ENCODE measurements at places on chromosomes 4 and X. TPM values are rescaled to one million over a fixed set of nuclear protein-coding genes. Genes with fewer than 3 reads are reported as not detected.
A peak's percentile ranks its signal among the peaks of the same experiment; 100 is the strongest.

- peaks cover 25% of the 10 kb centered on the region for H3K4me1 ChIP-seq
- DNase-seq, result no peak
- no peak overlapping the region for H3K27ac ChIP-seq
- H3K4me3 ChIP-seq, result no peak overlapping the region
Observed at GRCh38 chrX:68833448-68833805, 4.6 kb downstream of the EFNB1 start.

DNA sequence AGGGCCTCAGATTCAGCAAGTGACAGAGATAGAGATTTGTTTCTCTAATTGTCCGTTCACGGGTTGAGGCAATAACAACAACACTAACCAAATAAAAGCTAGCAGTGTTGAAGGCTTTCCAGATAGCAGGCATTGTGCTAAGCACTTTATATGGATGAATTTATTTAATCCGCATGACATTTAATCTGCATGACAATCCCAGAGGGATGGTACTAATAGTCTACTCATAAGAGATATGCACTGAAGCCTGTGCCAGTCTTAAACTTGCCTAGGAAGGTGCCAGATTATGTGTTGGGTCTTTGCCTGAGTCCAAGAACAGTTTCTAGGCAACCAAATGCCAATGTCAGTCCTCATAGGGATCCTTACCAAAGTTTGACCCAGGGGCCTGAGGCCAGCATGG, 37.7 kb upstream of the FAT1 start:
- no peak overlapping the region for H3K4me3 ChIP-seq
- DNase-seq, result no peak
- H3K27ac ChIP-seq, result no peak overlapping the region
- no peaks in the 10 kb centered on the region for H3K36me3 ChIP-seq
- H3K27me3 ChIP-seq, result no peaks in the 10 kb centered on the region

- DNase-seq, result no peak
- no peaks in the 10 kb centered on the region for H3K27me3 ChIP-seq
- H3K36me3 ChIP-seq, result no peaks in the 10 kb centered on the region
- no peak overlapping the region for H3K4me3 ChIP-seq
- H3K27ac ChIP-seq, result no peak overlapping the region
Observed at GRCh38 chr4:141909541-141909940, 273.2 kb downstream of the IL15 start.

DNA sequence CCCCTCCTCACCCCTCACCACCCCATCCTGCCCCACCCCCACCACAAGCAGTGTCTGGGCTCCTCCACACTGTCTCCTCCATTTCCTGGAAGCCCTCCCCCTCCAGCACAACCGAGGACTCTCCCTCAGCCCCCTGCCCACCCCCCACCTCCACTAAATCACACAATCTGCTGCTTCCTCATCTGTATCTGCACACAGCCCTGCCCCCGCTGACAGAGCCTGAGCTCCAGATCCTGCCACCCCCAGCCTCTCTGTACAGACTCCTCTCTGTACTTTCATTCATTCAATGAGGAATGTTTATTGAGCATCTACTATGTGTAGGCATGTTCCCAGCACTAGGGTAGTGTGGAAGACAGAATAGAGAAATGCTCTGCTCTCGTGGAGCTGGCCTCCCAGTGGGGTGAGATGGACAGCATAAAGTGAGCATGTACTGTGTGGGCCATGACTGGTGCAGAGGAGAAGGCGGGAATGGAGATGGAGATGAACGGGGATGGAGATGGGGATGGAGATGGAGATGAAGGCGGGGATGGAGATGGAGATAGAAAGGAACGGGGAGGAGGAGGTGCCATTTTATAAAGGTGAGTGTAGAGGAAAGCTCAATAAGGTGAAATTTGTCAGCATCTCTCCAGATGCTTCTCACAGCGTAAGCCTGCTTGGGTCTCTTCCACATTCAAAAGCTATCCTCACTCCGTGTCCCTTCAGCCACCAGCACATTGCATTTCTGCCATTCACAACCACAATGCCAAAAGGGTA, 2.5 kb upstream of the PPP2R2C start:
- no peaks in the 10 kb centered on the region for H3K4me1 ChIP-seq
- no peak overlapping the region for H3K4me3 ChIP-seq

- no peak for DNase-seq
- H3K36me3 ChIP-seq, result no peaks in the 10 kb centered on the region
Observed at GRCh38 chr4:99696801-99697200, 39.2 kb upstream of the C4orf54 start.

DNA sequence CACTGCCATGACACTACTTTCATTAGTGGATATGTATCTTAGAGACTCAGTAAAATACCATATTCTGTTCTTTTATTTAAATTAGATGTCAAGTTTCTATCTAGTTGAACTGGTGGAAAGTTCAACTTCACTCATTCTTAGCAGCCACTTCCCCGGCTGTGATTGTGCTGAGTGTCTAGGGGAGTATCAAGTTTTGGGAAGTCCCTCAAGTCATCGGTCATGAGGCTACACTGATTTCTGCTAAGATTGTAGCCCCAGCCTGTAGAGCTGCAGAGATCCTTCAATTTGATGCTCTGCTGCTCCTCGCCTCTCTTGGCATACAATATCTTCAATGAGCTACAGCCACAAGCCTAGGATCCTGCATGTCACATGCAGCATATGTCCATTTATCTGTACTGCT, 53.9 kb downstream of the DMP1 start:
- no peaks in the 10 kb centered on the region for H3K27me3 ChIP-seq
- H3K4me1 ChIP-seq, result no peaks in the 10 kb centered on the region
- no peak for DNase-seq
- no peaks in the 10 kb centered on the region for H3K36me3 ChIP-seq

DNA sequence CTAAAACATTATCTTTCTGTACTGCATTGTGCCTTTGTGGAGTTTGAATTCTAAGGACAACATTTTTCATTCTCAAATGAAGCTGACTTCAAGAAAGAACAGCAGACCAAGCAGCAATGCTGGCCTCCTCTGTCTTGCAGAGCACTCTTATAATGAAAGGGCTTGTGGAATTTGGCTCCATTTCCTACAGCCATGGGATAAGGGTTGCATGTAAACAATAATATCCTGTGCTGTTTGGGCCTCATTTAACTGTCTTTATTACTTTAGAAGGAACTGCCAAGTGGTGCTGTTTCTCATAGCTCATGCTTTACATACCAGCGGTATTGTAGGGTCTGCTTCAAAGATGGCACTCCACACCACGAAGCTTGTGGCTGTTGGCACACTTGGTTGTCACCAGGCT, 111.4 kb upstream of the EOLA2 start:
- H3K4me3 ChIP-seq, result no peak overlapping the region
- peaks cover 1% of the 10 kb centered on the region for H3K27me3 ChIP-seq
- DNase-seq, result no peak

- DNase-seq, result peak; percentile 89
- peaks cover 33% of the 10 kb centered on the region for H3K4me1 ChIP-seq
- H3K27ac ChIP-seq, result peak overlapping the region; percentile 79
- no peaks in the 10 kb centered on the region for H3K27me3 ChIP-seq
- H3K36me3 ChIP-seq, result peaks cover 7% of the 10 kb centered on the region
Observed at GRCh38 chr4:6674500-6675149, 19.1 kb upstream of the S100P start.

DNA sequence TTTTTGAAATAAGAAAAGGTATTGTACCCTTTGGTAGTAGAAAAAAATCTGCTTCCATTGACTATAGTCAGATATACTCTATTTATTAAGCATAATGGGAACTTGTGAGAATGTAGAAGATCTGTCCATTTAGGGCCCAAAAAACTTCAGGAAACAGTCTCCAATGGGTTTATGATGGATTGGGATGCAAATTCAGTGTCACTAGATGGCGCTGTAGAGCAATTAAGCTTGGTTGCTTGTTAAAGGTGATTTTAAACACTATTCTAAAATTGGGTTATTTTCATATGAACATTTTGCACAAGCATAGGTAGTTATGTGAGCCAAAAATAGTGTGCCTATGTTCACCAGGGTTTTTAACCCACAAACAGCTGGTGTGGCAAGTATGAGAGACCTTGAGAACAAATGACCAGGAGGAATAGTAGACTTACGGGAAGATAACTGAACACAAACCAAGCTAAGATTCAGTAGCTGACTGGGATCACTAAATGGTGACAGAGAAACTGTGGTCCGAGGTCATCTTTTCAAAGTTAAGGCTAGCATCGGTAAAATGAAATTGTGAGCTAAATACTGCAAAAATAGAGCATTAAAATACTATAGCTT, 80.3 kb upstream of the LSM6 start:
- H3K4me3 ChIP-seq, result no peak overlapping the region
- H3K27ac ChIP-seq, result no peak overlapping the region
- DNase-seq, result peak; percentile 52
- H3K27me3 ChIP-seq, result no peaks in the 10 kb centered on the region

DNA sequence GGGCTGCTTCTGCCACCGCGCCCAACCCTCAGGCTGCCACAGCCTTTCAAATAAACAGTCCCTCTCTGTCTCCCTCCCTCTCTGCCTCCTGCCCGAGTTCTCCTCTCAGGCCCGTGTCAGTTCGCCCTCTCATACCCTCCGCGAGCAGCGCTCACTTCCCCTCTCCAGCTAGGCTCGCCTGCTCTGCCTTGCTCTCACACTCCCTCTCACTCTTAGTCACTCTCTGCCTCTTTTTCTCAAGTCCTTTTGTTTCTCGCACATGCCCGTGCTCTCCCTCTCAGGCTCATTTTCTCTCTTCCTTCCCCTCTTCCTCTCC, 3.2 kb downstream of the EFNB1 start:
- H3K36me3 ChIP-seq, result no peaks in the 10 kb centered on the region
- no peak overlapping the region for H3K4me3 ChIP-seq
- DNase-seq, result no peak
- peaks cover 25% of the 10 kb centered on the region for H3K4me1 ChIP-seq
- no peaks in the 10 kb centered on the region for H3K27me3 ChIP-seq
- no peak overlapping the region for H3K27ac ChIP-seq

GRCh38 chrX:9473708-9474107, 8.8 kb downstream of the TBL1X start:
- no peak overlapping the region for H3K4me3 ChIP-seq
- no peaks in the 10 kb centered on the region for H3K36me3 ChIP-seq
- H3K27ac ChIP-seq, result no peak overlapping the region
- no peaks in the 10 kb centered on the region for H3K27me3 ChIP-seq
- H3K4me1 ChIP-seq, result no peaks in the 10 kb centered on the region

DNA sequence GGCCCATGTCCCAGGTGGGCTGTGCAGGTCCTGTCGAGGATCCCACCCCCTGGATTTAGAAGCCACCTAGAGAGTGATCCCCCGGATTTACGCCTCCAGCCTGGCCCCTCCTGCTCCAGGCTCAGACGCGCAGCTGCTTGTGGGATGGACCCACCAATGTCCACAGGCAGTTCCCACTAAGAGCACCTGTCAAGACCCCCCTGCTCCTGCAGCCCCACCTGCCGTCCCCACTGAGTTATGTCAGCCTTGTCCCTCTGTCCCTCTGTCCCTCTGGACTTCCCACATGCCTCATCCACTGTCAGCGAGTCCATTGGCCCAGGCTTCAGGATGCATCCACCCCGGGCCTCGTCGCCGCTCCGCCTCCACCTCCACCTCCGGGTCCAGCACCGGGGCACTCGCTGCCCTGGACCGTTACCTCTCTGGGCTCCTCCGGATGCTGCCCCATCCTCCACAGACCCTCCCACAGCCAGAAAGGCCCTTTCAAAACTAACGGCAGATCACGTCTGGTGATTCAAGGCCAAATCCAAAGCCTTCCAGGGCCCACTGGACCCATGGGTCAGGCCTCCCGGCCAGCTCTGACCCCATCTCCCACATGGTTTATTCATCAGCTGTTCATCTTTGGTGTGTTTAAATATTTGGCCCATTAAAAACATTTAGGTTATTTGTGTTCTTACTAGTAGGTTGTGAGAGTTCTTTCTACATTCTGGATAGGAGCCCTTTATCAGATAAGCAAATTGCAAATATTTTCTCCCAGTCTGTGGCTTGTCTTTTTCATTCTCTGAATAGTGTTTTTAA, 28.3 kb downstream of the HTRA3 start:
- no peaks in the 10 kb centered on the region for H3K36me3 ChIP-seq
- H3K27ac ChIP-seq, result no peak overlapping the region
- no peaks in the 10 kb centered on the region for H3K27me3 ChIP-seq

DNA sequence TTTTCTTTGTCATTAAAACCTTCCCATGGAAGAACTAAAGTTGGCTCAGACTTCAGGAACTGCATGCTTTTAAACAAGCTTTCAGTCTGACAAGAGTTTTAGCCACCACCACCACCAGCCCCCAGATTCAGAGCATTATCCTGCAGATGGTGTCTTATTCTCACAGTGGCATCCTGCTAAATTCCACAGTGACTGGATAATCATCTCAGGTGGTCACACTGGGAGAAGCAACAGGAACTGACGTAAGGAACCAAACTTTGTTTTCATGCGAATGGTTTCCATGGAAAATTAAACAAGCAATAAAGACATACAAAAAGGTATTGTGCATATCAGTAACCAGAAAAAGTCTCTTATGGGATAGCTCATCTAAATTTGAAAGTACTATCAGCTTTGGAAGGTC, 370.7 kb downstream of the FBXW7 start:
- no peaks in the 10 kb centered on the region for H3K36me3 ChIP-seq
- no peak overlapping the region for H3K27ac ChIP-seq
- H3K4me1 ChIP-seq, result no peaks in the 10 kb centered on the region
- H3K4me3 ChIP-seq, result no peak overlapping the region
- no peak for DNase-seq
- peaks cover 3% of the 10 kb centered on the region for H3K27me3 ChIP-seq

DNA sequence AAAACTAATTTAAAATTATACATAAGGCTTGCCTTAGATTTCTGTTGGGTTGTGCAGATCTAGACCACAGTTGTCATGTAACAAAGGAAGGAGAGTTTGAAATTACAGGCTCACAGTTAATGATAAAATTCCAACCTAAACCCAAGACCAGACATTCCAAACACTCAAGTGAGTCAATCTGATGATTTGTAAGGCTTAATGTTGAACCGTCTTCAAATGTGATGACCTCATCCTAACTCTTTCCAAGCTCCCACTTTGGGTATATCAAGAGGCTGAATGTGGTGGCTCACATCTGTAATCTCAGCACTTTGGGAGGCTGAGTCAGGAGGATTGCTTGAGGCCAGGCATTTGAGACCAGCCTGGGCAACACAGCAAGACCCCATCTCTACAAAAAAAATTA, 149.2 kb downstream of the TBL1X start:
- no peak overlapping the region for H3K4me3 ChIP-seq
- H3K27ac ChIP-seq, result no peak overlapping the region
- H3K27me3 ChIP-seq, result no peaks in the 10 kb centered on the region

GRCh38 chrX:11757719-11758399, at the start of gene MSL3:
TSS of gene MSL3 (plus strand) at chrX:11758237. CDS start at chrX:11758264, 27 bp downstream.
- DNase-seq, result peak; percentile 56
- peak within 1 kb of the TSS; percentile 98 for H3K4me3 ChIP-seq
- peaks cover 6% of the 10 kb centered on the region for H3K36me3 ChIP-seq
- H3K4me1 ChIP-seq, result peaks cover 26% of the 10 kb centered on the region

GRCh38 chrX:153703036-153703370, 15.3 kb downstream of the SLC6A8 start:
- no peaks in the 10 kb centered on the region for H3K27me3 ChIP-seq
- H3K36me3 ChIP-seq, result peaks cover 12% of the 10 kb centered on the region
- no peak for DNase-seq
- no peaks in the 10 kb centered on the region for H3K4me1 ChIP-seq
- H3K27ac ChIP-seq, result no peak overlapping the region

Gene PCSK1N
- total RNA-seq, result 2.6 TPM

Gene COX18
- 9.2 TPM for total RNA-seq

Gene PPAT
- 9.0 TPM for total RNA-seq

Gene MAGEA8
- total RNA-seq, result not detected

Gene NR0B1
- total RNA-seq, result not detected

Gene MAGEE2
- not detected for total RNA-seq

Gene SSX3
- not detected for total RNA-seq

Gene ENPP6
- total RNA-seq, result not detected

Gene NPY1R
- total RNA-seq, result not detected

Gene CC2D2A
- not detected for total RNA-seq

Gene APLN
- total RNA-seq, result not detected

Gene TKTL2
- not detected for total RNA-seq

Gene MSANTD1
- total RNA-seq, result 2.0 TPM

Gene TMEM154
- total RNA-seq, result 36.3 TPM
